Dorsolateral prefrontal cortex (tissue), 122 donors: ENCODE measurements at places on chromosomes 1 and 21.

DNA sequence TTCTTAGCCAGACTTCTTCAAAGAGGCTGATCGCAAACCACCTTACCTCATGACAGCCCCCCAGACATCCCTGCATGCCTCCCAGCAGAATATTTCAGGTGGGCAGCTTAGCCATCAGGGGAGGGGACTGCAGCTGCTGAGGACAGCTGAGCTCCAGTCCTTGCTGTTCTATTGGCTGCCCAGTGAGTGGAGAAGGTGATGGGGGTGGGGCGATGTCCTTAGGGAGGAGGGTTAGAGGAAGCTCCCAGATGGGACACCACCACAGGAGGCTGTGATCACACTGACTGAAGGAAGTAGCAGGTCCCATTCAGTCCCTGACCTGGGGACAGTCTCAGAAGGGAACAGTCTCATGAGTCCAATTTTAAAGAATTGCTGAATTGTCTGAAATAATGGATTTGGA lies 38.3 kb downstream of the GJA5 start:
- DNase-seq, result no peak

GRCh38 chr1:39850606-39851216 lies 32.6 kb downstream of the TRIT1 start:
- no peak for DNase-seq

DNA sequence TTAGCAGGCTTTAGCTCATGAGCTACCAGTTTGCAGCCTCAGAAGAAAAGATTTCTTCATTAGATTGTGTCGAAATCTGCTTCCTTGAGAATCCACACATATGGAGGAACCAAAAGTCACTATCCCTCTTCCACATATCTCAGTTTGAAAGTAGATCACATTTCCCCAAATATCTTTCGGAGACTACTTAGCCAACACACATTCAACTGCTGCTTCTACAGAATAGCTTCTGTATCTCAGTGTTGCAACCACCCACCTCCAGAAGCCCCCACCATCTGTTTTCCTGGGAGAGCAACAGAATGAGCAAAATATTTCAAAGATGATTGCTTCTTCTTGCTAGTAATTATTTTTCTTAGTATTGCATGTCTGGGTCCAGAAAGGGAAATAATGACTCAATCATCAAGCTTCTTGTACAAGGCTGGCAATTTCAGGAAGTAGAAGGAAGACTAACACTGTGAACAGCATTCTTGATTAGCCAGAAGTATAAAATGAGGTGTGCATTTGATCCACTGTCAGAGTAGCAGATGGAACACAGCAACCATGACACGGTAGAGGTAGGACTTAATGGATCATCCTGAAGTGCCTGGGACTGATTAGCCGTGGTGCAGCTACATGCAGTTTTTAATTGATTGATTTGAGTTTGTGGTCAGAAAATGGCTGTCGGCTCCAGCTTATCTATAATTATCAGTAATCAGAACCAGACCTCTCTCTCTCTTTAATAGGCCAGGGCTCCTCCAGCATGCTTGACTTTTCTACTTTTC lies 24.9 kb downstream of the ZC3H11B start:
- DNase-seq, result no peak

DNA sequence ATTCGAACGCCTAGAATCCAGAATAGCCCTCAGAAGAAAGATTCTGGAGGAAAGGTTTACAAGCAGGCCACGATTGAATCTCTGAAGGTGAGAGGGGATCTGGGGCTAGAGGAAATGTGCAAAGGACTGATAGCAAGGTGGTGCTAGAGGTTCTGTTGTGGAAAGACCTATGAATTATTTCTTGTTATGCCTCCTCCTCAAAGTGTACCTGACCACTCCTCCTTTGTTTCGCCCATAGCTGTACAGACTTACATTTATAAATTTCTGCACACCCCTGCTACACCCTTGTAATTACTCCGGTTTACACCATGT lies 986 bp downstream of the TCEANC2 start:
- DNase-seq, result no peak

- no peak for DNase-seq
Measured at GRCh38 chr1:11394592-11395245, 84.2 kb upstream of the DISP3 start.

DNA sequence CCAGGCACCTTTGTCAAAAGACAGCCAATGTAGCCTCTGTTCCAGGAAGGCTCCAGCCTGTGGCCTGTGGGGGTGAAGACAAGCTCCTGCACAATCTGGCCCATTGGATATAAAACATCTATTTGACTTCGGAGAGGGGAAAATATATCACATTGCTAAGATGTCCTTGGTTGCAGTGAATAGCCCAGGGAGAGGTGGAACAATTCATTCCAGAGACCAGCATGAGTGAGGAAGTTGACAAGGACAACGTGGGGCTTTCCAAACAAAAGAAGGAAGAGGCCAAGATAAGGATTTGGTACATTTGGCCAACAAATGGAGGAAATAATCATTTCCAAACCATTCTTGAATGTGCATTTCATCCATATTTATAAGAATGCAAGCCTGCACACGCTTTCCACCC lies 187.0 kb downstream of the ETS2 start:
- no peak for DNase-seq

DNA sequence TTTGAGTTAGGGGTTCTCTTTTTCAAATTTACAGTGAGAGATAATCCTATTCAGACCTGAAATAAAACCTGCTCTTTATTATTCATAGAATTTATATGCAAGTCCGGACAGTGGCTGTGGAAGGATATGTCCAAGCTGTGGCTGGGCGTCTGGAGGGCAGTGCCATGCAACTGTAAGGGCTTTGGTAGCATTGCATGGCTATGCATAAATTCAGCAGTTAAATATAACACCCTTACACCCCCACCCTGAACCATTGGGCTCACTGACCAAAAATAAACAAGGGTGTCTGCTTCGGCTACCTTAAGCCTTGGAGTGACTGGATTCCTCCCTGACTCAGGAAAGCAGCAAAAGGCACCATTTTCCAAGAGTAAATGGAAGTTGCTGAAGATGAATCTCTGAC lies 5.4 kb downstream of the CHTOP start:
- DNase-seq, result no peak

- no peak for DNase-seq
Measured at GRCh38 chr1:25779388-25779787, 20.6 kb upstream of the SELENON start.

GRCh38 chr1:18542351-18542750 lies 61.6 kb downstream of the KLHDC7A start:
- no peak for DNase-seq

- DNase-seq, result no peak
Measured at GRCh38 chr1:95497566-95497965, 263.6 kb downstream of the RWDD3 start.
